Stimulated activated CD4-positive, alpha-beta T cell treated with anti-CD3 and anti-CD28 coated beads, Interleukin-12 subunit alpha, Interleukin-12 subunit beta, amount 100 ng/mL, for 48 hours (primary cell): ENCODE measurements at places on chromosomes 16 and 17.
A peak's percentile ranks its signal among the peaks of the same experiment; 100 is the strongest.

DNA sequence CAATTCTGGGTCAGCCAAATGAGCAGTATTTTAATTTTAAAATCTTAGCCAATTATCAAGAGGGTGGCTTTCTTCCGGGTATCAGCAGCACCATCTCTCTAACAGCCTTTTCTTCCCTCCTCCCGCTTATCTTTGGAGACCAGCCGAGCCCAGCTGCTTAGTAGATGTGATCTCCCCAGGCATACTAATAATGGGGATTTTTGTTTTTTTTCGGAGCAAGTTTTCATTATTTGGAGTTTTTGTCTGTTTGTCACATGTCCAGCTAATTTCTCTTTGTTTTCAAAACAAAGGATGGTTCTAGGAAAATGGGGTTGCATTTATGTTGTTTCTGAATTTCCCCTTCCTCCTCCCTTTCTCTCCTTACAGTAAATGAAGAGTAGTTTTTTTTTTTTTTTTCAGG is 170.5 kb upstream of the MPHOSPH6 start:
- no peak for DNase-seq

DNA sequence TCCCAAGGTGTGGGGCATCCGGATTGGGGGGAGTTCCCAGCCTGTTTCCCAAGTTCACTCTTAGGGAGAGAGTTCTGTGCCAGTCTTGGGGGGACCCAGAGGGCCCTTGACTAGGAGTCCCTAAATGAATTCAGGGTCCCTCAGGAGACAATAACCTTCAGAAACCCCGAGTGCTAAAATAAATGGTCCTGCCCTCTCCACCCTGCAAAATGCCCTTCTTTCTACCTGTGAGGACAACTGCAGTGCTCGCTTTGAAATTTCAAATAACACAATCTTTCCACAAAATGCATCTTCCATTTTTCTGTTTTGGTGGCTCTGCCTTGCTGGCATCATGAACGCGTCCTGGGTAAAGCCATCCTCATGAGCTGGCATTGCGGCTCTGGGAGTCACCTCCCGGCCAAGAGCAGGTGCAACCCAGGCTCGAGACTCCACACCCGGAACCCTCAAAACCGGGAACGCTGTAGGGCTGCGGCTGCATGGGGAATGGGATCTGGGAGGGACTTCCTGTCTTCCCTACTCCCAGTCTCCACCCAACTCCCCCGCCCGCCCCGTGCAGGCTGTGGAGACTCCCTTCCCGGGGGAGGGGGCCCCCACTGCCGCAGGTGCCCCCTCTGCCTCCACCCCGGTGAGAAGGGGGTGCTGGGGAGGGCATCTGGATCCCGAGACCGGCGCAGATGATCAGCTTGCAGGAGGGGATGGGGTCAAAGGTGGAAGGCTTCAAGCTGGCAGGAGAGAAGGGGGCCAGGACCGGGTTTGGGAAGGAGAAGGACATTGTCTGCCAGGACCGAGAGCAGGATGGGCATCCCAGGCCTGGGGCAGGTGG is at the start of gene ZNF205:
ZNF205 (plus strand) TSS at position 529 of the 823 bp plus-strand sequence. CDS start 845 bp downstream, outside the sequence.
- DNase-seq, result no peak

DNA sequence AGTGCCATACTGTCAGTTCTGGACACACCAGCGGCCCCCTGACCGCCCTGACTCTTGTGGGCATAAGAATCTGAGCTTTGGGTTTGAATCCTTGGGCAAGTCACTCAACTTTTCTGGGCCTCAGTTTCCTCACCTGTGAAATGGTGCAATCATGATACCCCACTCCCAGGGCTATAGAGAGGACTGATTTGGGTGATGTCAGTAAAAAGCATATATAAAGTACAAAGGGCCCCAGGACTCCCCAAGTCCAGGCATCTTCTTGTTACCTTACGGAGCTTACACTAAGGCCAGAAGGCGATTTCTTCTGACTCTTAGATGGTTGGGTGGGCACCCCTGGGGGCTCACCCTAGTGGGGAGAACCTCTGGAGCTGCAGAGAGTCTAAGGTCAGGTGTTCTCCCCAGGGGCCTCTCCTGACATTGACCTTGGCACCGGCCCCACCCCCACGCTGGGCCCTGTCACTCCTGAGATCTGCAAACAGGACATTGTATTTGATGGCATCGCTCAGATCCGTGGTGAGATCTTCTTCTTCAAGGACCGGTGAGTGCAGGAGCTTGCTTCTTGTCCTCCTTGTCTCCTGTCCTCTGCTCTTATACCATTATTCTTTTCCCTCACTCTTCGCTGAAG is 13.9 kb downstream of the MMP2 start:
- no peak for DNase-seq

DNA sequence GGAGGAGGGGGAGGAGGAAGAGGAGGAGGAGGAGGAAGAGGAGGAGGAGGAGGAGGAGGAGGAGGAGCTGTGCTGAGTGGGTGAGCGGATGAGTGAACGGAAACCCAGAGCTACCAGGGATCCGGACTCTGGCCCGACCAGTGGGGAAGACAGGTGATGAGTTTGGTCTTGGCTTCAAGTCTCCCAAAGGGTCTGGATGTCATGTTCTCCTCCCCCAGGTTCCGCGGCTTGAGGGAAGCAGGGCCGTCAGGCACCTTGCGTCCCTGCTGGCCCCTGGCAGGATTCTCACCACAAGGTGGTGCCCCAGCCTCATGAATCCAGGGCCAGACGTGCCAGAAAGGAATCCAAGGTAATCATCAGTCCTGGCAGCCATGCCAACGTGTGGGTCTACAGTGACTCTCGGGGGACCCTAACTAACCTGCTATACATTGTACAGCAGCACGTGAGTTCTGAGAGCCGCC is 13.5 kb upstream of the ABAT start:
- DNase-seq, result peak; percentile 52

GRCh38 chr17:67436233-67436632 is 59.2 kb downstream of the PITPNC1 start:
- no peak for DNase-seq

- DNase-seq, result no peak
Observed at GRCh38 chr16:51103590-51103989, 47.5 kb downstream of the SALL1 start.

DNA sequence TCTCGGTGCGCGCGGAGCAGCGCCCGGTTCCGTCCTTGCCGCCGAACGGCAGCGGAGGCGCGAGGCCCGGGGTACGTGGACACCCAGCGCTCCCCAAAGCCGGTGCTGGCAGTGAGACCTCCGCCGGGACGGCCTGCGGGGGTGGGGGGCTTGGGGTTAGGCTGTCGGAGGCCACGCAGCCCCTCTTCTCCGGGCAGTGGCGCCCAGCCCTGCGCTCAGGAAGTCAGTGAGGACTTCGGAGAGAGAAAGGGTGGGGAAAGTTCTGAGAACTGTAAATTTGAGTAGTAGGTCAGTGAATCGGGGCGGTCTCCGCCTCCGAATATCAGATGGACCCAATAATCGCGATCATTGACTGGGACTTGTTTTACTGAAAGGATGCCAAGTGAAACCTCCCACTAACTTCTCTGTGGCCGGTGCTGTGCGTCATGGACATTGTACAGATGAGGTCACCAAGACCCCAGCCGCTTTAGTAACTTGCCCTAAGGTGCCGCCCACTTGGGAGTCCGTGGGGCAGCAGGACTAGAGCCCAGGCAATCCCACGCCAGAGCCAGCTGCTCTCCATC is 468 bp downstream of the IL4R start:
- peak; percentile 62 for DNase-seq

DNA sequence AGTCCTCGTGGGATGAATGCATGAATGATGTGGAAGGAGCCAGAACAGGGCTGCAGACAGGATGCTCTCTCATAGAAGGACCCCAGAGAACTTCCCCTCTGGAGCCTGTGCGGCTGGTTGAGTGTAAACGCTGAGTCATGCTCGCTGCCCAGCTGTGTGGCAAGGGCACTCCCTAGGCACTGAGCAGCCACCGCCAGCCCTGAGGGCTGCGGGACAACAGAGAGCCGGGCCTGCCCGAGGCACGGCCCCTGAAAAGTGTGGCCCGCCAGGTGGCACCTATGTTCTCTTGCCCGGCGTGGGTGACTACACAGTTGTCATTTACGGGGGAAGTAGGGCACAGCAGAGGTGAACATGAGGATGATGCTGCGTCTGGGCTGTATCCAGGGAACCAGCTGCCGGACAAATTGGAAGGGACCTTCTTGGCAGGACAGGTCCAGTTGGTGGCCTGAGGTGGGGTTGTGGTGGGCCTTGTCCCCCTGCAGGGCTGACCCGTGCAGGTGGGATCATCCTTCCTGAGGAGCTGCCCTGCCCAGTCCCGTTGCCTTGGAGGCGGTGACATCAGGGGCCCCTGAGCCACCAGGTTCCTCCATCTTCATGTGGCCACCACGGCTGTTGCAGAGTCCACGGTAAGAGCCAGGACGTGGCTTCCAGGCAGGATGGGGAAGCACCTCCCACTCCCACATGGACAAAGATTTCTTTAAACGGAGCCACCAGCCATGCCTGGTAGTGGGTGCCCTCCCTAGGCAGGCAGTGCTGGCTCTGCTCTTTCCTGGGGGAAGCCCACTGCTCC is 94.8 kb upstream of the CBX4 start:
- DNase-seq, result no peak
